ENCODE measurements at places on chromosomes 5 and 9.

GRCh38 chr5:44051591-44051990 lies 337.6 kb downstream of the FGF10 start:
- no peak for DNase-seq

DNA sequence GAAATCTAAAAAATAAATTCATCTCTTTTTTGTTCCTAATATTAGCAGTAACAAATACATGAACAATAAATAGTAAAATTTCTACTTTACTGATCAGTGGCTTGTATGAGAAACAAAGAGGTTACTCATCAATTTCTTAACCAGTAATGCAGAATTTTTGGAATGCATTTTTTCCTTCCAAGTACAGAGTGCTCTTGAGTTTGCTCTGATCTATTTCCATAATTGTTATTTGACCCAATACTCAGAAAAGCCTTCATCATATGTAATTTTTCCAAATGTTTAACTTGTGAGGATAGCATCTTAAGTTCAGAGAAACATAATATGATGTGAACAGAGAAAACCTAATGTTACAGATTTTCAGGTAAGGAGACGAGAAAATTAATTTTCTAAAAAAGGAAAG lies 47.3 kb downstream of the FBN2 start:
- DNase-seq: no peak

DNA sequence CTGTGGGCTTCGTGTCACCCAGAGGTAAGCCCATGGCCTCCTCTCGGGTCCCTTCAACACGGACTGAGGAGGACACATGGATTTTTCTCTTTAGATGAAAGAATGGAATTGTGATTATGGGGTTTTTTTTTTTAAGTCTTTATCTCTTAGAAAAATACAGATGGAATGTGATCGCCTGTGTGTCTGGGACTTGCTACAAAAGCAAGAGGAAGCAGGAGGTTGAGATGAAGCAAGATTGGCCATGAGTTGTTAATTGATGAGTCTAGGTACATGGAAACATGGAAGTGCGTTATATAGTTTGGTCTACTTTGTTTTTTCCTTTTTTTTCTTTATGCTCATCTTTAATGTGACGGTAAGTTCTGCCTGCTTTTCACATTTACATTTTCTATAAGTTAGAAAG lies 14.6 kb downstream of the USP20 start:
- DNase-seq: no peak

GRCh38 chr5:129716235-129716634 lies 31.7 kb upstream of the MINAR2 start:
- no peak for DNase-seq

DNA sequence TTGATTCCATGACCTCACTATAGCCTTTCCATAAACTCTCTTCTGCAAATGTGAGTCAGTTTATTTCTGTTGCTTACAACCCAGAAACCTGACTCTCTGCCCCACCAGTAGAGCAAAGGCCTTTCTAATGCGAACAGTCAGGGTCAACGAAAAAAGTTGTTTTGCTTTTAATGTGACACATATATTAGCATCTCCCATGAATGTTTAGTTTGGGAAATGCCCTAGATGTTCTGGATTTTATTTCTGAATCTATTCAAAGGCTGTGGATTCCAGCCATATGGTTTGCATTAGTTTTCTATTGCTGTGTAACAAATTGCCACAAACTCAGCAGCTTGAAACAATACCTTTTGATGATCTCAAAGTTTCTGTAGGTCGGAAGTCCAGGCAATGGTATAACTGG lies 193.5 kb downstream of the GNA14 start:
- no peak for DNase-seq

DNA sequence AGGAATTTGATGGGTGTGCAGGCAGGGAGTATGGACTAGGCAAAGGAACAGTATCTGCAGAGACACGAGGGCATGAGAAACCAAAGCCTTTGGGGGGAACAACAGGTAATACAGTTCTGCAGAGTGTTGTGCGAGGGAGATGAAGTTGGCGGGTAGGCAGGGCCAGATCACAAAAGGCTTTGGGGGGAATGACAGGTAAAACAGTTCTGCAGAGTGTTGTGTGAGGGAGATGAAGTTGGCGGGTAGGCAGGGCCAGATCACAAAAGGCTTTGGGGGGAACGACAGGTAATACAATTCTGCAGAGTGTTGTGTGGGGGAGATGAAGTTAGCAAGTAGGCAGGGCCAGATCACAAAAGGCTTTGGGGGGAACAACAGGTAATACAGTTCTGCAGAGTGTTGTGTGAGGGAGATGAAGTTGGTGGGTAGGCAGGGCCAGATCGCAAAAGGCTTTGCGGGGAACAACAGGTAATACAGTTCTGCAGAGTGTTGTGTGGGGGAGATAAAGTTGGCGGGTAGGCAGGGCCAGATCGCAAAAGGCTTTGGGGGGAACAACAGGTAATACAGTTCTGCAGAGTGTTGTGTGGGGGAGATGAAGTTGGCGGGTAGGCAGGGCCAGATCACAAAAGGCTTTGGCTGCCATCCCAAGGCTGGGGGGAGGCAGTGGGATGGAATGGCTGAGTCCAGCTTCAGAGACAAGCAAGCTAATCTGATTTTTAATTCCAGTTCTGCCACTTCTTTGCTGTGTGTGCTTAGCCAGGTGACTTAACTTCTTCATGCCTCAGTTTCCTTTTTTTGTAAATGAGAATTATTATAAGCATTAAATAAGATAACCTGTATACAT lies 33.0 kb downstream of the FRMPD1 start:
- DNase-seq: no peak
